ENCODE measurements at places on chromosomes 13 and 19.

DNA sequence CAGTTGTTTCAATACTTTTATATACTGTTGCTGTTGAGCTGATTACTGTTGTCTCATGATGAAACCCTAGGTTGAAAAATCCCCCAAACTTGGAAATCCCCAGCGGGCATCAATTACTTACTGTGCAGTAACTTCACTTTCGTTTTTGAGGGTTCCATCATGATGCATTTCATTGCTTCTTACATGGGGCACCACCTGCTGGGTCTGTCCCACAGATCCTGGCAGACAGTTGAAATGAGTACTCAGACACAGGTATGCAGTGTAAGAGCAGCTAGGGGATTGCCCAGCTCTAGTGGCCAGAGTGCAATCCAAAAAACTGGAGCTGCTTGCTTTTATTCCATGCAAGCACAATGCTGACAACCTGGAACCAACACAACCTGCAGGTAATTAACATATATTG is 132.5 kb upstream of the ZNF91 start:
- no peak for DNase-seq

GRCh38 chr13:81089371-81090157 is 748.6 kb upstream of the SPRY2 start:
- DNase-seq: no peak

GRCh38 chr19:58558623-58559274 is 338 bp upstream of the UBE2M start:
- peak; percentile 99 for DNase-seq

DNA sequence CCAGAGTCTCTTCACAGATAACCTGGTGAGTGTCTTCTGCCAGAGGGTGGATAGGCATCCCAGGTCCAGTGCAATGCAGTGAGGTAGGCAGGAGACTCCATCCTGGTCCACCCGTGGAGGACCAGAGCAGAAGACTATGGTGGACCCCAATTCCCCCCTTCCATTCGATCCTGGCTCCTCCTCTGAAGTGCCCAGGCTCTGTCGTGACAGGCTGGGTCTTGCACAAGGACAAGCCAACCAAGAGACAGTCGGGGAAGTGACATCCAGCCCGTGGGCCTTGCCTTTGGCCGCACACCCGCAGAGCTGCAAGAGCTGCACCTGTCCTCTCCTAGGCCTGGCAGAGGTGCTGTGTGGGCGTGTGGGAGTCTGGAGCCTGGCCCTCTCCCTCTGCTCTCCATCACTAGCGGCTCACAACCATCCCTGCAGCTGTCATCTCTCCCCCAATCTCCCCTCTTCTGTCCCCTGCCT is 3.1 kb downstream of the ZNF784 start:
- no peak for DNase-seq

DNA sequence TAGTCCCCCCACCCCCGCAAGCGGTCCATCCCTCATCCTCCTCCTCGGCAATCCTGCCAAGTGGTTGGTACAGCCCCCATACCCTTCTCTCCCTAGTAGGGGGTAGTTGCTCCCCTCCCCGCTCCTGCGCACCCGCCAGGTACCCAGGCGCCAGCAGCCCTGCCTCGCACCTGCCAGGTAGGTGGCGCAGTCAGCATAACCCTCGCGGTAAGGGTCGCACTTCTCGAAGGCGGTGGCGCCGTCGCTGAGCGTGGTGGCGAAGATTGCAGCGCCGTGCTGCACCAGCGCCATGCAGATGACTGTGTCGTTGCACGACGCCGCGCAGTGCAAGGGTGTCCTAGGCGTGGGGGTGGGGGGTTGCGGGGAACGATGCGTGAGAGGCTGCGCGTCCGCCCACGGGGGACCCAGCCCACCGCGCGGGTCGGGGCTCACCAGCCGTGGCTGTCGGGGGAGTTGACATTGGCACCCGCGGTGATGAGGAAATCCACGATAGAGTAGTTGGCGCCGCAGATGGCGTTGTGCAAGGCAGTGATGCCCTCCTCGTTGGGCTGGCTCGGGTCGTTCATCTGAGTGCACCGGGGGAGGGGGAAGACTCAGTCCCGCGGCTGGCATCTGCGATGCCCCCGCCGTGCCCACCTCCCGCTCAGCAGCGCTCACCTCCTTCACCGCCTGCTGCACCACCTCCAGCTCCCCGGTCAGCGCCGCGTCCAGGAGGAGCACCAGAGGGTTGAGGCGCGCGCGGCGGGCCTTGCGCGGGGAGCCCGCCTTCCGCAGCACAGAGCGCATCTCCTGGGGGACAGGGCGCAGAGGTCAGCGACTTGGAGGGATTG is 15.2 kb upstream of the ERCC2 start:
- DNase-seq: no peak

GRCh38 chr13:113935001-113935844 is 38.7 kb downstream of the C13orf46 start:
- no peak for DNase-seq

- DNase-seq: peak; percentile 59
Observed at GRCh38 chr13:44230071-44230470, 143.6 kb upstream of the SERP2 start.

DNA sequence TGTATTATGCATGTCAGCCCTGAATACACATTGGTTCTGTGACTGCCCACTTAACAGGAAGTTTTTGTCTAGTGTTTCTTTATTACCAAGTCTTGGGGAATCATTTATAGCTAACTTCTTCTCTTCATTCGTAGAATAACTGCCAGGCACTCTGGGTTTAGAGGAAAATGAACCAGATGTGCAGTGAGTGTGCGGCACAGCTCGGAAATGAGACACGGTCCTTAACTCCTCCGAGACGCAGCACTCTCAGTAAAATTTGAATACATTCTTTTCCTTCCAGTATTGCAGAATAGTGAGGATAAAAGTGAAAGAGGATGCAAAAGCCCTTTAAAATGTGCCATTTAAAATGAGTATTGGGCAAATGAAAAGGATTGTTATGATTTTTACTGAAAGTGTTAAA is 29.2 kb downstream of the ATP8A2 start:
- peak; percentile 23 for DNase-seq

GRCh38 chr13:37959284-37959683 is 89.7 kb upstream of the TRPC4 start:
- no peak for DNase-seq

- DNase-seq: peak; percentile 69
Observed at GRCh38 chr19:2424686-2425621, 2.4 kb downstream of the TIMM13 start.

- DNase-seq: no peak
Observed at GRCh38 chr13:113915786-113916329, 52.0 kb upstream of the GAS6 start.

DNA sequence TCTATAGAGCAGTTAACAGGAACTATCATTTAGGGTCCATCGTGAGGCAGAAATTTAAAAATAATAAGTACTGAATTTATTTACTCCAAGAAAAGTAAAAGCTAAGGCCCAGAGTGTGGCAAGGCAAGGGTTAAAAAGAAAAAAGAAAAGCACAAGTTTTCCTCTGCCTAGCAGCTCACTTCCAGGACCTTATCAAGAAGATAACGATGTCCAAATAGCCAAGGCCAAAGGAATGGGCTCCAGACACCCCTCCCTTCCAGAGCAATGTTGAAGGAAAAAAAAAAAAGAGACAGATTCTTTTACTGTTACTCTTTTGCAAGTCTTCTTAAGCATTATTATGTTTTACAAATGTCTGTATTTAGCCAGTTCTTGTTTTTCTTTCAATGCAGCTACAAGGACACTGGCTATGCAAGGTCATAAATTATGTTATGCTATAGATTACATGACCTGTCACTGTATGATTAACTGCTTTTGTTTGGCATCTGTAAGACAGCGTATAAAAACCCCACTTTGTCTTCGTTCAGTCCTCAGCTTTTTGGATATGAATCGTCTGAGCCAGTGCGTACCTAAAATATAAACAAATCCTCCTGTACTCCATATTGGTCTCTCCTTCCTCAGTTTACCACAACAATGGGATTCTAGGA is 2.9 kb upstream of the ZNF700 start:
- DNase-seq: no peak

DNA sequence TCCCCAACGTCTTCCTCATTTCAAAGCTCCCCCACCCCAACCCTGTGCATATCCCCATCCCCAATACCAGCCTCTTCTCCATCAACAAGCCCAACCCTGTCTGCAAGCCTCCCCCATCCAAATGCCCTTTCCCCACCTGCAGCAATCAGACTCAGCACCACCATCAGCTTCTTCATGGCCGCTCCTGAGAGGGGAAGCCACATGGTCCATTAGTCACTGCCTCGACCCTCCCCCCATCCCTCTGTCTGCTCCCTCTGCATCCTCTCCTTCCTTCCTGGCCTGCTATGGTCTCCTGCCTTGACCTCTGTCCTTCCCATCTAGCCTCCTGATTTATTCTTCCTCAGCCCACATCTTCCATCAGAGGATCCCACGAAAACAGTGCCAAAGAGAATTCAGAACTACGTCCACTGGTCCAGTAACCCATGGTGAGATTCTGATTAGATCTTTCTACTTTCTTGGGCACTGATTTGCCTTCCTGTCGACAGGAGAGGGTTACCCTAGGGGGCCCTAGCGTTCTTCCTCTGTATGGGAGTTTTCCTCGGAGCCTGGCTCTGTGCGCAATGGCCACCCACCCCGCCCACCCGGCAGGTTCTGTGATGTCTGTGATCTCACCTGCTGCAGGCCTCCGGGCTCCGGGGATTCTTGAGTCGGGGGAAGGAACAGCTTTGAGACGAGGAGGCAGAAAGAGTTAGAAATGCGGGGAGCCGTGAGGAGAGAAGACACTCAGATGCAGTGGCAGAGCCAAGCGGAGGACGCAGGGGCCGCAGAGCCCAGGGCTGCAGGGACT is 1.3 kb downstream of the KLK6 start:
- no peak for DNase-seq

- DNase-seq: no peak
Observed at GRCh38 chr13:44543369-44543768, 32.8 kb downstream of the TSC22D1 start.

GRCh38 chr19:41111296-41111695 is 2.9 kb upstream of the CYP2F1 start:
- DNase-seq: no peak

- DNase-seq: no peak
Observed at GRCh38 chr19:37669450-37669914, 14.2 kb upstream of the ZFP30 start.

- peak; percentile 80 for DNase-seq
Observed at GRCh38 chr13:30872685-30873461, 33.2 kb upstream of the MEDAG start.

GRCh38 chr13:74200081-74200480 is 65.9 kb upstream of the KLF12 start:
- DNase-seq: peak; percentile 39

DNA sequence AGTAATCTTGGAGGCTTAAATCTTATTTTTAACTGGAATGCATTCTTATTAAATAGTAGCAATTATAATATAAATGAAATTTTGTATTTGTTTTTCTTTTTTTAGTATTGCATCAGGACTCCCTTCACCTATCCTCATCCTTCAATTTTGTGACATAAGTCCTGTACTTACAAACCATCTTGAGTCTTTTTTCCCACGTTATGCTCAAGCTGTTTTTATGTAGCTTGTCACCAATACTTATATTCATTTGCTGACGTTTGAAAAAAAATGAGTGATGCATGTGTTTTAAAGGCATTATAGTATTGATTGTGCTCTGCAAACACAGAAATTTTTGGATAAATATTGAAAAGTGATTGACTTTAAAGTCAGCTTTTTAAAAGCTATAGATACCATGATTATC is 888 bp downstream of the GPR18 start:
- DNase-seq: no peak

- DNase-seq: no peak
Observed at GRCh38 chr19:41535029-41535622, 40.8 kb upstream of the CEACAM21 start.

GRCh38 chr19:17209126-17210036 is 5.8 kb upstream of the USE1 start:
- no peak for DNase-seq

GRCh38 chr13:25501231-25501630 is 129.5 kb downstream of the ATP8A2 start:
- DNase-seq: no peak

- no peak for DNase-seq
Observed at GRCh38 chr13:75873494-75873893, 237.4 kb downstream of the LMO7 start.

DNA sequence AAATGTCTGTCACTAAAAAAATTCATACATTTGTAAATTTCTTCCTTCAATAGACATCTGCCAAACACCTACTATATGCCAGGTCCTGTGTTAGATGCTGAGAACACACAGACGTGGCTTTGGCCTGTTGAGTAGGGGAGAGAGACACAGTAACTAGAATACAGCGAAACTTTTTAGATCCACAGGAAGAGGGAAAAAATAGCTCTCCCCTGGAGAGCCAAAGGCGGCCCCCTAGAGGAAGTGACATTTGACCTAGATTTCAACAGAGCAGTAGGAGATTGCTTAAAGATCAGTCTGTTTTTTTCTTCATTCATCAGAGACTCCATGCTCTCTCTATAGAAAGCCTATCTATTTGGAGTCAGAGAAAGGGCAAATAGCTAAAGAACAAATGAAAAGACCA is 11.3 kb downstream of the LCP1 start:
- DNase-seq: no peak

DNA sequence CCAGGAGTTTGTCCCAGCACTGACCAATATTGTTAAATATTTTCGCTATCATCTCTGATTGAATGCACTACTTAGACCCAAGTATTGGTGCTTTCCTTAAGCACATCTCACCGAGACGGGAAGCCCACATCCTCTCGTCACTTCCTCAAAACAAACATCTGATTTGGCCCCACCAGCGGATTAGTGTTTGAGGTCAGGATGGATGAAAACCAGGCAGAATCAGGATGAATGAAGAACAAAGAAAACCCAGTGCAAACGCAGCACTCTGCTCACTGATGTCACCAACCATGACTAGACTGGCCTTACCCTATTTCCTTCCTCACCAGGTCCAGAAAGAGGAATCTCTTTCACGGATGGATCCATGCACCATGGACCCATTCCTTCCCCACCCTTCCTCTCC is 6.0 kb downstream of the PLAUR start:
- DNase-seq: no peak

GRCh38 chr19:42074513-42075363 is 1.2 kb upstream of the ZNF574 start:
- peak; percentile 39 for DNase-seq

DNA sequence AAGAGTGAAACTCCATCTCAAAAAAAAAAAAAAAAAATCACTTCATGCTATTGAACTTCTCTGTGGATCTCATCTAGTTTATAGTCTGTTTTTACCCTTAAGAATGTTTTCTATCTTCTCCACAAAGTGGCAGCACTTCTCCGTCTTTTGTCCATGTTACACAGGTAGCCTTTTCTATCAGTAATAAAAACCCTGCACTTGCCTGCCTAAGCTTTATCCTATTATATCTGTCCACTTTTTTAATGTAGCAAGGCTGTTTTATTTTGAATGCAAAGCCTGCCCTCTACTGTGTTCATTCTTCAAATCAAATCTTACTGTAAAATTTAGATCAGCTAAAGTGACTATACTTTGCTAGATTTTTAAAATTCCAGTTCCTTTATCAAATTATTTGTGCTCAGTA is 124.0 kb downstream of the STOML3 start:
- no peak for DNase-seq
